Stimulated activated CD4-positive, alpha-beta T cell treated with anti-CD3 and anti-CD28 coated beads, TNF-alpha, amount 100 ng/mL, for 24 hours (primary cell): ENCODE measurements at places on chromosomes 16 and 17.
A peak's percentile ranks its signal among the peaks of the same experiment; 100 is the strongest.

GRCh38 chr17:69179227-69179952 is 37.7 kb upstream of the ABCA6 start:
- no peak for DNase-seq

DNA sequence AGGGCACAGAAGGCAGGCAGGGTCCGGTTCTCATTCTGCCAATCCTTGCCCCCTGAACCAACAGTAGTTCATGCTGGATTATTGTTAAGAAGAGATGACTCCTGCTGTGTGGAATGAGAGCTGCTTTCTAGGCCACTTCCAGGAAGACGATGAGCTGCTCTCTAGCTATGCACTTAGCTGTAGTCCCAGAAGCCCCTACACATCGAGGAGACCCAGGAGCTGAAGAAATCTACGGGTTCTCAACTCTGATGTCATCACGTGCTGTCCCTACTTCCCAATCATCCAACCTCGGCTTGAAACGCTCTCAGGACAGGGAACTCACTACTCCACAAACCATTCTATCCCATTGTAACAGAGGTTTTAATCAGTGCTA is 29.0 kb upstream of the EMP2 start:
- no peak for DNase-seq

GRCh38 chr16:12988071-12988470 is 86.7 kb downstream of the SHISA9 start:
- no peak for DNase-seq

DNA sequence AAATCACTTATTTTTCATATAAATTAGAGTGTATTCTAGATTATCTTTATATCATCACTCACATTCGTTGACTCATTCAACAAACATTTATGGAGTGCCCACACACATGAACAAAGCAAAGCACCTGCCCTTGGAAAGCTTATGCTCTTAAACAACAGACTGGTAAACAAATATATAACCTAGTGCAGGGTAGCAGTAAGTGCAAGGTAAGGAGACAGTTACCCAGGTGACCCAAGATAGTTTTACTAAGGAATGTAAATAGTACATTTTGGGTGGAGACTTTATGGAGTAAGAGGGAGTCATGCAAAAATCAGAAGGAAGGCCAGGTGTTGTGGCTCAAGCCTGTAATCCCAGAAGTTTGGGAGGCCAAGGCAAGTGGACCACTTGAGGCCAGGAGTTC is 40.4 kb upstream of the HELZ start:
- DNase-seq, result no peak

- DNase-seq, result no peak
These were observed 24.6 kb upstream of the TANC2 start for GRCh38 chr17:62941358-62941991.

DNA sequence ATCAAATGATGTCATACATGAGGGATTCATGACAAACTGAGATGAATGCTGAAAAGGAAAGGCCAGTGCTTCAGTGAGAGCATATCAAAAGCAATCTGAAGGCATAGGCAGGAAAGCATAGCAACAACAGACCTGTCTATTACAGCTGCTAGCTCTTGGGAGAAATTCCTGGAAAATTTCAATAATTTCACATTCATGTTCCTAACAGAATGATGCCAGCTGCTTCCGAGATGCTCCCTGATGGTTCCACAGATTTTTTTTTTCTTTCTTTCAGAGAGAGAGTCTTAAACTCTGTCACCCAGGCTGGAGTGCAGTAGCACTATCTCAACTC is 50.3 kb upstream of the CLEC3A start:
- DNase-seq, result no peak

GRCh38 chr16:81599034-81599744 is 154.6 kb downstream of the CMIP start:
- DNase-seq, result no peak

DNA sequence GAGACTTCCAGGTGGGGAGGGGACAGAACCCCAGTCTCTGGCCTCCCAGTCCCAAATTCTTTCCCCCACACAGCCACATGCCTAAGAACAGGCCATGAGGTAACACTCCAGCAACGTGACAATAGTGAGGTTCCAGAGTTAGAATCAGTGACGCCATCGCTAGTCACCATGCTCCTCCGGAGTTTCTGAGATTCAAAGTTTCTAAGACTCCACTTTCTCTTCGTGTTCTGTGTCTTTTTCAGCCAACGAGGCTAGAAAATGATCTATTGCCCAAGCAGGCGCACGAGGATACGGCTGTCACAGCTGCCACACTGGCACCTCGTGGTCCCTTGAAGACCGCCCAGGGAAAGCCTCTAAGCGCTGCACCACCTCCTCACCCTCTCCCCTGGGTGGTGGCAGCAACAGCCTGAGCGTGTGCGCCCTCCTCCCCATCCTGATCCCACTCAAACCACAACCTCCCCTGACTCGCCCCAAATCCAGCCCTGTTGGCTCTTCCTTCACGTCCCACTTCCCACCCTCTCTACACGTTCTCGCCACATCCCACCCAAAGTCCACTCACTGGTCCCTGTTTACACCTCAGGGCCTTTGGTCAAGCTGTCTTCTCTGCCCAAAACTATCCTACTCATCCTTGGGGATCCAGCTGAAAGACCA is 1.0 kb downstream of the MCRIP1 start:
- peak; percentile 39 for DNase-seq

DNA sequence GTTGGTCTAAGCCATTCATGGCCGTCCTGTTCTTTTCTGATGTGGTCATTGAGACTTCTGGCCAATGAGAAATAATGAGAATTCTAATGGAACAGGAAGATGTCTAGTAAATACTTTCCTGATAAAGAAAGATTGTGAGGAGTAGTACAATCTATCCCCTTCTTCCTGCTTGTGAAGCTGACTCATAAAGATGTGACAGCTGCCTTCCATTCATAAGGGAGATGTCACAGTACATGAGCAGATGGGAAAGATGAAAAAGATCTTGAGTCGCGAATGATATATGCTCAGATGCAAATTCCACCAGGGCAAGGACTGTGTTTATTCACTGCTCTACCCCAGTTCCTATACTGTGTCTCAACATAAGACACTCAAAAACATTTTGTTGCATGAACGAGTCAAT is 111.7 kb upstream of the FOXF1 start:
- DNase-seq, result no peak

GRCh38 chr17:75102385-75102821 is 7.4 kb upstream of the ARMC7 start:
- DNase-seq, result no peak

DNA sequence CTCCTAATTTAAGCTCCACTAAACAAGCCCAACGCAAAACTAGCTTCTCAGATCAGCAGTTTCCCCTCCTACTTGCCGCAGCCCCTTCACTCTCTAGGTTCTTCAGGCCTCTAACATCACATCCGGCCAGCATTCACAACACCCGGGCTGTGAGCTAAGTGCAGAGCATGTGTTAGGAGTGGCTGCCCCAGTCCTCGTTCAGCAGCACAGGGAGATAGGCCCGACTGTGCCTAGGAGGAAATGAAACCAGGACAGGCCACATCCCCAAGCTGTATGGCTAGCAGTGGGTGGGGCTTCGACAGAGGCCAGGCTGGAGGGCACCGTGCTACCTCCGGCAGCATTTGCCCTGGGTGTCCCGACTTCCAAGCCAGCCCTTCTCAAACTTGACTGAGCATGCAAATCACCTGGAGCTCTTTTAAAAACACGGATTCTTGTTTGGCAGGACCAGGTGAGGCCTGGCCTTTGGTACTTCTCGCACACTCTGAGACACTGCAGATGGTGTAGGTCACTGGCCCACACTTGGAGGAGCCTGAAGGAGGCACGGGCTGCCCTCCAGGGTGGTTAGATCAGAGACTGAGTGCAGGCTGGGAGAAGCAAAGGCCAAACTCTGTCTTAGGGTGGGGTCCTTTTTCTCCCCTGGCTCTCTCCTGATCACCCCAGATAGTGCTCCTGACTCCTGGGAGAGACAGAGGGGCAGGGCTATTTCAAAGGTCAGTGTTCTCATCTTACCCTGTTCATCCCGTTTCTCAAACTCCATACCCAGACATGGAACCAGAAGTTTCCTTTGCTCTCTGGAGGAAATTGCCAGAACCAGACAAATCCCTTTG is 202.0 kb downstream of the C16orf78 start:
- no peak for DNase-seq

- no peak for DNase-seq
These were observed 5.9 kb downstream of the MEIOB start for GRCh38 chr16:1865902-1866690.
